ENCODE measurements at places on chromosomes 1 and 21. TPM values are rescaled to one million over a fixed set of nuclear protein-coding genes. Genes with fewer than 3 reads are reported as not detected.

The WNT9A gene
- total RNA-seq, result 3.7 TPM

The MDM4 gene
- 28.9 TPM for total RNA-seq

DNA sequence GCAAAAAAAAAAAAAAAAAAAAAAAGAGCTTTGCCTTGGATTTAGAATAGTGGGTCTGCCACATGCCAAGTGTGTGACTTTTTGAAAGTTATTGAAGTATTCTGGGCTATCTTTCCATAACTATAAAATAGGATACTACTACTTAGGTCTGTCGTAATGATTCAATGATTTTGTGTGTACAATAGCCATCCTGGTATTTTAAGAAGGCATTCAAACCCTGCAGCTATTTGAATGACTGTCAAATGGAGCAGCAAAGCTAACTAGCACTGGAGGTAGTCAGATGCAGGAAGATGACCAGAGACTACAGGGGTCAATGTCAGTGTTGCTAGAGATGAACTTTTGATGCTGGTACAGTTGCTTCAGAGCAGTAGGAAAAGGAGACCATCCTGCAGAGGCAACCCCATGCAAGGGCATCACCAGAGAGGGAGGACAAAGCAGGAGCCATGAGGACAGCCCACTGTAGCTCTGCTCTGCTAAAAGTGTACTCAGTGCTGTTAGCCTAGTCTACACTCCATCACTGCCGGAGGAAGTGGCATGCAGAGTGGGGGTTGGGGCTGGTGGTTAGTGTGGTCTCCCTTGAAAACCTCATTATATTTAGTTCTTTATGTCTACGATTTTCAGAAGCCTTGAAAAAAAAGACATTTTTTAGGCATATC is 29.0 kb downstream of the DUSP10 start:
- DNase-seq, result no peak

DNA sequence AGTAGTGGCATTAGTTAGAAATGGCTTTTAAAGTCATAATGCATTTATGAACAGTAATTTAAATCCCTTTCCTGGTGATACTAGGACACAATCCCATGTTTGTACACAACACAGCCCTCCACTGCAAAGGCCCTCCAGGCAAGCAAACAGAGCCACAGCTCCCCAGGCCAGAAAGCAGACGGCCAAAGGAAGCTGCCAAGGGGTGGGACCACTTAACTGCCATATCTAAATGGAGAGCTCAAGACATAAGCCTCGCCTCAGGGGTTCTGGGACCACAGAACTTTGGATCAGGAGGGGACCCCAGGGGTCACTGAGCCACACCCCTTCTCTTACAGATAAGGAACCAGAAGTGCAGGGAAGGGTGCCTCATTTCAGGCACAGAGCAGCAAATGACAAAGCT is 189.7 kb downstream of the KCNH1 start:
- no peak for DNase-seq

DNA sequence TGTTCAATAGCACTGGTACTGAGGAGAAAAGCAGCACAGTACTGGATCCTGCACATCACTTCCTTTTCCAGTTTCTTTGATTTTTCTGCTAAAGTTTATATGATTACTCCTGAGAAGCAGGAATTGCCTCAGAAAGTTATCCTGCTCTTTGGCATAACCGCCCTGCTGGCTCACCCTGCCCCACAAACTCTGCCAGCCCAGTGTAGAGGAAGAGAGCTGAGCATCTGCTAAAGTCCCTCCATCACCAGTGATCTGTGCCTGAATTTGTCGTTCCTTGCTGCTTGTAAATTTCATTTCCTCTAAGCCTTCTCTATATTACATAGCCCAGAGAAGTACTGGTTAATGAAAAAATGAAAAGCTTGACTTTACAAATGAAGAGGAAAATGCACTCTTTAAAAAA is 87.0 kb upstream of the C1orf21 start:
- DNase-seq, result no peak

- peak; percentile 16 for DNase-seq
These were observed 40.3 kb downstream of the CFHR5 start for GRCh38 chr1:197017558-197018146.

- DNase-seq, result no peak
These were observed 4.1 kb upstream of the PCP4 start for GRCh38 chr21:39863111-39863510.

- DNase-seq, result no peak
These were observed 7.1 kb upstream of the KCNK1 start for GRCh38 chr1:233606813-233607212.

Measured in glomerular endothelial cell (primary cell).